Fibroblast of pulmonary artery (primary cell): ENCODE measurements at places on chromosomes 16 and 17.

DNA sequence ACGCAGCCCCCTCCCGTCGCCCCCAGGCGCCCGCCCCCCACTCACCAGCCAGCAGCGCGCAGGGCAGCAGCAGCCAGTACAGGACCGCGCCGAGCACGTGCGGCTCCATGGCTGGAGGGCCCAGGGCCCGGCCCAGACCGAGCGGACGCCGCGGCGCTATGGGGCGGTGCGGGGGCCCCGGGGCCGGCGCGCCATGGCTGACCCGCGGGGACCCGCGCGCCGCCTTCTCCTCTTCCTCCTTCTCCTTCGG lies 239 bp downstream of the PIEZO1 start:
- DNase-seq = no peak

DNA sequence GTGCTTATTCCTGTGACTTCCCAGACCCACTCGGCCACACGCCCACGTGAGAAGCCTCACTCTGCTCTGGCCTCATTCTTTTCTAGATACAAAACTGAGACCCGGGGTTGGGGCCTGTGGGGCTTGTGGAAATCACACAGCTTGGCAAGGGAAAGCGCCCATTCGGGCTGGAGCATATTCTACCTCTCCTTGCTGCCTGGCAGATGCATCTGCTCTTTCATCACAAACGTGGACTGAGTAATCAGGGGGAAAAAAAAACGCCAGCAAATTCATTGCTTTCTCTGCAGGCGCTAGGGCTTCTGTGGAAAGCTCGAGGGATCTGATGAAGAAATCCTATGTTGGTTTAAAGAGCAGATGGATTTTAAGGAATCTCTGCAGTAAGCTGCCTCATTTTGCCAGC lies 44.4 kb downstream of the DNAH9 start:
- DNase-seq = no peak

DNA sequence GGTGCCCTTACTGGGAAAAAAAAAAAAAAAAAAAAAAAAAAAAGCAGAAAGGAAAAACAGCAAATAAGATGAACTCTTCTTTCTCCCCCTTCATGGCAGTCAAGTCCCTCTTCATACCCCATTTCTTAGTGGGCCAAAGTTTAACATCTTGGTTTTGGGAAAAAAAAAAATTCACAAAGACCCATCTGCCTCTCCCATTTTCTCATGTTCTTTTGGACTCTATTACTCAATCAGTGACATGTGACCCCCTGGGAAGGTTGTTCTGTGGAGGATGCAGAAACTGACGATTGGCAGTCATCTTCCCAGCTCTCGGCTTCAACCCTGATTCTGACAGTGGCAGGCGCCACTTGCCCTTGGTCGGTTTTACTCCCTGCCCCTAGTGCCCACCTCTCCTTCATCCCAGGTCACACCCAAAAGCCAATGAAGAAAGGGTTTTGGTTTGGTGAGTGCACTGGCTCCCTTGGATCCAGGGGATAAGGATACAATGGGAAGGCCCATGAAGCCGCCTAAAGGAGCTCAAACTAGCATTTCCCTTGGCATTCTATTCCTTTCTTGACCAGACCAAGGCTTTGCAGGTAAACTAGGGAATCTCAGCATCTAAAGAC lies 60.7 kb upstream of the TBX2 start:
- DNase-seq = peak; percentile 64

GRCh38 chr16:122361-122760 lies 16.1 kb downstream of the NPRL3 start:
- DNase-seq = no peak

DNA sequence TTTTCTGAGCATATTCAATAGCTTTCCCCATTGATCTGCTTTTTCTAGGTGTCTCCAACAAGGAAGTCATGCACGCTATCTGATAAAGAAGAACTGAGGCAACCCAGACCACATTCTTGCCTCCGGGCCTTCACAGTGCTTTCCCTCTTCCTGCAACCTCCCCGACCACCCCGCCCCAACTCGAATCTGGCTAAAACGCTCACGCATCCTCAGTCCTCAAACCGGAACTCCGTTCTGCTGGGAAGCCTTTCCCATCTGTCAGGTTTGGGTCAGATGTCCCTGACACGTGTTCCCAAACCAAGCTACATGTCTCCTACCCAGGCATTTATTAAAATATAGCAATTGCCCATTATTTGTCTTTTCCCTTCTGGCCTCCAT lies 112.7 kb downstream of the VPS53 start:
- DNase-seq = no peak

DNA sequence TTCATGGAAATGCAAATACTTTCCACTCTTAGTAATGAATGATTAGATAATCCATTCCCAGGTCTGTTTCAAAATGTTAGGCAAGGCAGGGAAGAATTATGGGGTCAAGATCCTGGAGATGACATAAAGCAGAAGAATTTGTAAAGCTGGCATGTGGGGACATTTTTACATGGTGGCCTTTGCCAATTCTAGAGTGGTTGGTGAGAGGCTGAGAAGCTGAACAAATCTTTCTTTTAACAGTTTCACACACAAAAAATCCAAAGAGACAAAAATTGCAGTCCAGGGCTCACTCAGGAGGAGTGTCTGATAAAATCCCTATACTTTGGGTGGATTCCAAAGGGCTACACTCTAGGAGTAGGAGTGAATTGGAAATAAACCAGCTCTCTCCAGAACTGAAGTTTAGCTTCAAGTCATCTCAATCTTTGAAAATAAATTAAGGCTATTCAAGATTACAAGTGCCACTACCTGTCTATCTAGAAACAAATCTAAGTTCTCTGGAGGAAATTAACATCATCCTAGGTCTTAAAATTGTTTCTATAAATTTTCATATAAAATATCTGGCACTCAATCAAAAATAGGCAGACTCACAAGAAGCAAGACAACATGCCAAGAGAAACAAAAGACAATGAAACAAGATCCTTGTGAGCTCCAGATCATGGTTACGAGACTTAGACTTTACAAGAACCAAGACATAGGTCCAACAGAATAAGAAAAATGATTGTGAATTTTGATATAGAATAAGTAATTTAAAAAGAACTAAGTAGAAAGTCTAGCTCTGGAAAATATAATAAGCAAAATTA lies 113.0 kb upstream of the AXIN2 start:
- peak; percentile 58 for DNase-seq

GRCh38 chr17:17076066-17076465 lies 33.8 kb downstream of the MPRIP start:
- DNase-seq = no peak

GRCh38 chr16:66673691-66674090 lies 22.9 kb downstream of the CMTM4 start:
- DNase-seq = no peak

DNA sequence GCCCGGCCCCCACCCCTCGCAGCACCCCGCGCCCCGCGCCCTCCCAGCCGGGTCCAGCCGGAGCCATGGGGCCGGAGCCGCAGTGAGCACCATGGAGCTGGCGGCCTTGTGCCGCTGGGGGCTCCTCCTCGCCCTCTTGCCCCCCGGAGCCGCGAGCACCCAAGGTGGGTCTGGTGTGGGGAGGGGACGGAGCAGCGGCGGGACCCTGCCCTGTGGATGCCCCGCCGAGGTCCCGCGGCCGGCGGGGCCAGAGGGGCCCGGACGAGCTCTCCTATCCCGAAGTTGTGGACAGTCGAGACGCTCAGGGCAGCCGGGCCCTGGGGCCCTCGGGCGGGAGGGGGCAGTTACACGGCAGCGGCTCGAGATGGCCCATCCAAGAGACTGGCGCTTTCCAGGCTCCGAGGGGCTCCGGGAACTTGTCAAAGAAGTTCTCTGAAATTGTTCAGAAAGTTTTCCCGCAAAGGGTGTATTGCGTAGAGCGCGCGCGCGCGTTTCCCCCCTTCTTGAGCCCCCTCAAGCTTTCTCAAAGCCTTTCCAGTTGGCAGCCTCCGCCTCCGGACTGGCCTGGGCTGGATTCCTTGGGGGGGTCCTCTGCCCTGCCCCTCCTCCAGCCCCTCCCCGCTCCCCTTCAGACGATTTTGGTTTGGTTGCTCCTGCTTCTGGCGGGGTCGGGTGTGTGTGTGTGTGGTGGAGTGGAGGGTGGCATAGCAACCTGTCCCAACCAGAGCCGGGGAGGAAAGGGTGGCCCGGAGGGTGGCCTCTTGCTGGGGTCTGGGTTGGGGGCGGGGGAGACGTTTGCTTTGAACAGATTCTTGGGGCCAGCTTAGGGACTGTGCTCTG lies 504 bp downstream of the ERBB2 start:
- peak; percentile 24 for DNase-seq

GRCh38 chr16:86899151-86899550 lies 320.8 kb downstream of the FOXL1 start:
- DNase-seq = no peak

DNA sequence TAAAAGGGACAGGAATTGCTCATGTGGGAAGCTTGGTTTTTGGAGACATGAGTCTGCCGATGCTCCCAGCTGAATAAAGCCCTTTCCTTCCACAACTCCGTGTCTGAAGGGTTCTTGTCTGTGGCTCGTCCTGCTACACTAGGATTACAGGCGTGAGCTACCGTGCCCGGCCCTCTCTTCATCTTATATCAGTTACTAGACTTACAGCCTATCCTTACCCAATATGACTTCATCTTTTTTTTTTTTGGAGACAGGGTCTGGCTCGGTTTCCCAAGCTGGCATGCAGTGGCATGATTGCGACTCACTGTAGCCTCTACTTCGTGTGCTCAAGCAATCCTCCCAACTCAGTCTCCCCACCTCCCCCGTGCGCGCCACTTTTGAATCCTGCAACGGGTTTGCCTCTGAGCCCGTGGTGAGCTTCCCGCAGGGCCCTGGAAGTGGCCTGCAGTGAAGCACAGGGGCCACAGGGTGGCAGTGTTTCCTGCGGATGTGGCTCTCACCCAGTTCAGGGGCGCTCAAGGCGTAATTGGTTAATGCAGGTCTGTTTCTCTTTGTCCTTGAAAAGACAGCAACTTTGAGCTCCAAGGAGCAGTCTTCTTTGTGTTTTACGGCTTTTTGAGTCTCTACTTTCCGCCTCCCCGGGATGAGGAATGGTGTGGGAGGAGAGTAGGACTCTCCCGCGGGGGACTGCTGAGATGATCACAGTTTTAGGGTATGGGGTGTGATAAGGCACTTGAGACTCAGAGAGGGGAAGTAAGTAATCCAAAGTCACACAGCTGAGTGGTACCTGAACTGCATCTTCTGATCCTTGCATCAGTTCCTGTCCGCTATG lies 22.7 kb upstream of the GPRC5B start:
- peak; percentile 79 for DNase-seq

GRCh38 chr17:72126575-72127486 lies 6.0 kb downstream of the SOX9 start:
- peak; percentile 56 for DNase-seq

DNA sequence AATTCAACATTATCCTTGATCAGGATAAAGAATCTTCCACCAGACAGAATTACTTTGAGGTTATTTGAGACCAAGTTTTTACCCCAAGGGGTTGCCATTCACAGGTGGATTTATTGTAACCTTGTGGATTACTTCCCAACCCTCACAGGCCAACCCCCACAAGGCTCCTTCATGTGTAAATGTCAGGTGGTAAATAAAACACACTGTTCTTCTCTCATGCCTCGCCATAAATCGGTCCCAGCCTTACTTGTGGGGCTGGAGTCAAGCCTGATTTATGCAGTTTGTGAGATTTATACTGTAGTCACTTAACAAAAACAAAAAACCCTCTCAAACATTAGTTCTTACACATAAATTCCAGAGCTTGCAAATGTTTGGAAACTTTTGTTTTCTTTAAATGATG lies 98.6 kb upstream of the IRX3 start:
- DNase-seq = no peak

DNA sequence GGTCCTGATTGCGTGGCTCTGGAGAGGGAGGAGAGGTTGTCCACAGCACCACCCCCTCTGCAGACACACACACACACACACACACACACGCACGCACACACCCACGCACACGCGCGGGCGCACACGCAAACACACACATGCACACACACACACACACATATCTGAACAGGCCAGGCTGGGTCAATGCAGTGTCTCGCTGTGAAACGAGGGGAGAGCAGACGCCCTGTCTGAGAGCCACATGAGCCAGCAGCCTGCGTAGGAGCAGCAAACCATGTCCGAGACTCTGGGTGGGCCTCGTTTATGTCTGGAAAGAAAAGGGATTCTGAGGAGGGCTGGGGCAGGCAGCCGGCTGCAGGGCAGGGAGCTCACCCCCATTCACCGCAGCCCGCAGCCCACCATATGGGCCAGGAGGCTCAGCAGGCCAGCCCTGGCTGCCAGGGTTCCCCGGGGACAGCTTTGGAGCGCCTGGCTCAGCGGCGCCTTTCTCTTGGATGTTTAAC lies 93.3 kb upstream of the TNRC6C start:
- no peak for DNase-seq

DNA sequence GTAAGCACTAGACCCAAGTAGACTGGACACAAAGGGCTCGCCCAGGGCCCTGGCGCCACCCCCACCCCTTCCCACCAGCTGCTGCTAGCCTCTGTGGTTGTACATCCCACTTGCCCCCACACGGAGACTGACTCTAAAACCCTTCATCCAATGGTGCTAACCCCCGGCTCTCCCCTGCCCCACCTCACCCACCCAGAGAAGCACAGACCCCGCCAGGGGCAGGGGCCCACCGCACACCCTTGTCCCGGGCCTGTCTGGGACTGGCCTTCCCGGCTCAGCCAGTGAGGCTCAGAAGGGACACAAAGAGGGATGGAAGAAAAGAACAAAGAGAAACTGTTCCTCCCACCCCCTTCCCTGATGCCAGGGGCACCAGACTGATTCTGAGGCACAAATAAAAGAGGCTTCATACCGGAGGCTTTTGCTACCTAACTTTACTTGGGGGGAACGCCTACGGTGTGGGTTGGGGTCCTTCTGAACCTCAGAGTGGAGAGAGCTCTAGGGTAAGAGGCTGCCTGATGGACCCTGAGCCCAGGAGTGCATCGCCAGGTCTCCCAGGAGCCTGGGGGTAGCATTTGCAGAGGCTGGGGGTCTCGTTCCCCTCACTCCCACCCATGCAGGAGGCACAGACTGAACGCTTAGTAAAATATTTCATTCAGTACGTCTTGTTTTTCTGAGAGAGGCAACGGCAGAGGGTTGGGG lies 8.2 kb downstream of the CORO6 start:
- no peak for DNase-seq

GRCh38 chr17:34763728-34764665 lies 184.6 kb downstream of the TMEM132E start:
- no peak for DNase-seq

- DNase-seq = no peak
These were observed 106.1 kb downstream of the AATF start for GRCh38 chr17:37054894-37055293.

DNA sequence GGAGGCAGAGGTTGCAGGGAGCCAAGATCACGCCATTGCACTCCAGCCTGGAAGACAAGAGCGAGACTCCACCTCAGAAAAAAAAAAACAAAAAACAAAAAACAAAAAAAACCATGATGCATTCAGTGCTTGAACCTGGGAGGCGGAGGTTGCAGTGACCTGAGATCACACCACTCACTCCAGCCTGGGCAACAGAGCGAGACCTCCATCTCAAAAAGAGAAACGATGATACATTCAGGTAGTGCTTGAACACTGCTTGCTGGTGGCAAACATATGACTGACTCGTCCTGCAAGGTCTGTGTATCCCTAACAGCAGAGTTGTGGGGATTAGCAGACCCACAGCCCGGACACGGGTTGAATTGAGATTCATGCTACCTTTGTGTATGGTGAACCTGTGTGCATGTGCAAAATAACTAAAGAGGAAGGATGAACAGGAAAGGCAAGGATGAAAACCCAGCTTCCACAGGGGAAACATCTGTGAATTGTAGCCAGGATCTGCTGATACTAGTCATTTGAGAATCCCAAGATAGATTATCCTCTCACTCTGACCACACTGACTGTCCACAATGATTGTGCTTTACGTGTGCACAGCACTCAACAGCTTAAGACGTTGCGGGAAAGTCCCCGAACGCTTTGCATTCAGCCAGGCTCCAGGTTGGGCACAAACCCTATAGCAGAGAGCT lies 52.4 kb upstream of the MRPS23 start:
- no peak for DNase-seq

GRCh38 chr17:65279456-65279855 lies 142.3 kb downstream of the RGS9 start:
- DNase-seq = no peak
